ENCODE measurements at places on chromosomes 1 and 21.
A peak's percentile ranks its signal among the peaks of the same experiment; 100 is the strongest.

- peak; percentile 35 for DNase-seq
Observed at GRCh38 chr1:85343612-85344255, 67.3 kb upstream of the BCL10 start.

GRCh38 chr1:56194701-56195300 lies 384.6 kb downstream of the PLPP3 start:
- DNase-seq = no peak

GRCh38 chr1:57086154-57086553 lies 120.3 kb upstream of the C8B start:
- DNase-seq = no peak

GRCh38 chr1:100502052-100502792 lies 35.7 kb upstream of the GPR88 start:
- no peak for DNase-seq

- no peak for DNase-seq
Observed at GRCh38 chr1:204649721-204650521, 35.6 kb downstream of the LRRN2 start.

- DNase-seq = no peak
Observed at GRCh38 chr1:30511106-30511505, 212.3 kb downstream of the MATN1 start.

GRCh38 chr21:46119144-46119636 lies 21.3 kb downstream of the COL6A2 start:
- no peak for DNase-seq

GRCh38 chr1:194640322-194640721 lies 1453.9 kb upstream of the B3GALT2 start:
- DNase-seq = no peak

- DNase-seq = no peak
Observed at GRCh38 chr1:168830562-168830961, 101.6 kb upstream of the DPT start.

Data from ACHN (cell line).